ENCODE measurements at places on chromosomes 11 and 22. TPM values are rescaled to one million over a fixed set of nuclear protein-coding genes. Genes with fewer than 3 reads are reported as not detected.

DNA sequence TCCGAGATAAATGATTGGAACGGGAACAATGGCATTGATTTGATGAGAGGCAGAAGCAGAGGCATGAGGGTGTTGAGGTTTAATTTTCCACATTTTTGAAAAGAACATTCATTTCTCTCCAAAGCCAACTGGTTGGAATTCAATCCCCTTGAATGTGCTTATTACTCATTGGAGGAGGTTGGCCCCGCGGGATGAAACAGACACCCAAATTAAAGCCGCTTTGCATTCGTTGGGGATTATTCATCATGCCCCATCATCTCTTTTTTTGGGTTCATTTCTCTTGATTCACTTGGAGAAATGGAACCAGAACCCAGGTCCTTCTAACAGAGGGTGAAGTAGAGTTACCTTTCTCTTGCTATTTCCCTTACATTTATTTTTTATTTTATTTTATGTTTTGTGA lies 47.6 kb upstream of the PARVG start:
- no peaks in the 10 kb centered on the region for H3K36me3 ChIP-seq
- no peaks in the 10 kb centered on the region for H3K27me3 ChIP-seq
- H3K4me1 ChIP-seq, result no peaks in the 10 kb centered on the region
- no peak for DNase-seq
- no peak overlapping the region for H3K4me3 ChIP-seq

DNA sequence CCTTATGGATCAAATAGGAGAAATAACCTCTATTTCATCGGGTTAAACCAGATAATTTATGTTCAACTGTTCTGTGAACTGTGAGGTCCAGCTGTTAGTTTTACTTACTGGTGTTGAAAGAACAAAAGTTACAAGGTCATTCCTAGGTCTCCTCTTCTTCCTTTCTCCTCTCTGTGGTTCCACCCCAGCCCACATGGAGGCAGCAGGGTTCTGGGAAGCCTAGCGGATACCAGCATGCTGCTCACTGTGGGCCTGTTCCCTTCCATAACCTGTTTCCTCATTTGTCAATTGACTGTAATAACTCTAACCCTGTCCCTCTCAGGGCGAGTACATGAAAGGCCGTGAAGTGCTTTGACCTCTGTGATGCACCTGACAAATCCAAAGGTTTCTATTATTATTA lies 27.8 kb downstream of the RELT start:
- no peak overlapping the region for H3K4me3 ChIP-seq
- H3K27me3 ChIP-seq, result no peaks in the 10 kb centered on the region
- no peaks in the 10 kb centered on the region for H3K36me3 ChIP-seq
- H3K4me1 ChIP-seq, result no peaks in the 10 kb centered on the region
- DNase-seq, result peak; percentile 48

DNA sequence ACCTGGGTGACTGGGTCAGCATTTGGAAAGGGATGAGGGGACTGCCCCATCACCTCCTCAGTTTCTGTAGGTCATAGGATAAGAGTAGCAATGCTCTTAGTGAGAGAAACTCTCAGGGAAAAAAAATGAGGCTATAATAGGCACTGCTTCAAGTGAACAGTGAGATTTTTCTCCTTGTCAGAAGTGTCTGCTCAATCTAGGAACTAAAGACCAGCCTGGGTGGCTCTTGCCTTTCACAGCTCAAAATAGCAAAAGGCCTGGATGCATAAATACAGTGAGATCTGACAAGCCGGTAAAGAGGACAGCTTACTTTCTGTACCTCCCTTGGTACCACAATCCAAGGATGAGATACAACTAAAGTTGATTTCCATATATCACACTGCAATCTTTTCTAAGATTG lies 205.6 kb upstream of the ANO5 start:
- H3K36me3 ChIP-seq, result peaks cover 4% of the 10 kb centered on the region
- H3K27me3 ChIP-seq, result no peaks in the 10 kb centered on the region
- DNase-seq, result no peak
- H3K4me3 ChIP-seq, result no peak overlapping the region
- H3K27ac ChIP-seq, result no peak overlapping the region

DNA sequence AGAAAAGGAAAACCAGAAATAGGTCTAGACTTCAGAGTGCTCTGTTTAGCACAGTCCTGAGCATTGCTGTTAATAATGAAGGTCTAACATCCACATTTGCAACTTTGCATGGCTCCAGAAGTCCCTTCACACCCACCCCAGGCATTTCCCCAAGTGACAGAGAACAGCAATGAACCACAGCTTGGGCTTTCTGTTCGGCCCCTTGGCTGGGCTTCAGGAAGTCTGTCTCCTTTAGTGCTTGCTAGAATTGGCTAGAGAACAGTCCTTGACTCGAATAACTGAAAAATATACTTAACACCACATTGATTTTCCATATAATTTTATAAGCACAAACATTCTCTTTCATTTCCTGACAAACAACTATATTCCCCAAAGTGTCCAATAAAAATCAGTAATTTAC lies 29.3 kb upstream of the TENM4 start:
- no peaks in the 10 kb centered on the region for H3K36me3 ChIP-seq
- no peaks in the 10 kb centered on the region for H3K4me1 ChIP-seq
- no peaks in the 10 kb centered on the region for H3K27me3 ChIP-seq
- DNase-seq, result no peak
- no peak overlapping the region for H3K27ac ChIP-seq

DNA sequence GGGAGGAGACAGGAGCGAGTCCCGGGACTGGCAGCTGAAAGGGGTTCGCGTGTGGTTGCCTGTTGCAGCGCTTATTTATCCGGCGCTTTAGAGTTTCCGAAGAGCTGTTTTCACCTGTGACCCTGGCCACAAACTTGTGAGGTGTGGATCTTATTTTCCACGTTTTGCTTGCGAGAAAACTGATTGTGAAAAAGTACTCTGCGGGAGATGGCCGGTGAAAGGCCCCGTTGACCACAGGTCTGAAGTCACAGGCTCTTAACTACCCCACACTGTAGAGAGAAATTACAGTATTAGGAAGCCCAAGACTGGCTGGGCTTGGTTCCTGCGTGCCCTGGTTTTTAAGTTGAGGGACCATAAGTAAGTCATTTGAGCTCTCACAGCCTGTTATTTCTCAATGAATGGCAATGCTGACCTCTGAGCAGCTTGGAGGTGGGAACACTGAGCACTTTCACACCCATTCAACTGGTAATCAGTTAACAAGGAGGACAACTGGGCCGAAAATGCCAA lies 379 bp upstream of the RAB38 start:
- no peaks in the 10 kb centered on the region for H3K27me3 ChIP-seq

DNA sequence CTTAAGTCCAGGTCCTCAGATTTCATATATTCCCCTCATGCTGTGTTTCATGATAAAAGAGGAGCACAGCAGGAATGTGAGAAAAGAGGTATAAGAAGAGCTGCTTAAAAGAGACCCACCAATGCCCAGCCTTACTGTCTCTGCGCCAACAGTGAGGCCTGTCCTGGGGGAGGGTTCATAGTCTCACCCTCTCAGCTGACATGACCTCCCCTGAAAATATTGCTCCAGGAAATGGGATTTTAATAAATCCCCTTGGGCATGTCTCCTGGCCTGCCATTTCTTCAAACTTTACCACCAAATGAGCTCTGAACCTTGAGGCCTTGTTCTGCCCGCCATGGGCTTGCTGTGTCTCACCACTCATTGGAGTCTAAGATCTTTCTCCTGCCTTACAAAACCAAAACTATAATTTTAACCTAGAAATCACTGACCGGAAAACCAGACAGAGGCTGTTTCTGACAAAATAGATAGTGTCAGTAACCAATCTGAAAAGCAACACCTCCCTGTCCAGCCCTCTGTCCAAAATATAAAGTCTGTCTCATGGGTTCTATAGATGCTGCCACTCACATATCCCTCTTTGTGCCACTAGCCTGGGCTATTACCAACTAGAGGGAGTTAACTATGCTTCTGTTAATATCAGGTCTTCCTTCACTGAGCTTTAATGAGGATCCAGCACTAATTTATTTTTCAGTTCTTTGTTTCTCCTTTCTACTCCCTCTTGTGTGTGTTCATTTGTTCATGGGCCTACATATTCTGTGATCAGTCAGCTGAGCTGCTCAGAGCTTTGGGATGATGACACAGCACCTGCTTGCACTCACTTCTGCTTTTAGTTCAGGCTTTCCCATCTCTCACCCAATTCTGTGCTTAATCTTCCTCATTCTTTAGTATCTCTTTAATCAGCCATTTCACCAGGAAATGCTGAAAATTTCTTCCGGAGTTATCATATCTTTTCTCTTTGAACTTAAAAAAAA lies at the start of gene OR2AG2:
TSS of gene OR2AG2 (minus strand) at position 51 of the 968 bp plus-strand sequence. CDS start 3,019 bp downstream, outside the sequence.
- H3K4me3 ChIP-seq, result no peak within 1 kb of the TSS
- H3K36me3 ChIP-seq, result no peaks in the 10 kb centered on the region

- no peak for DNase-seq
- H3K36me3 ChIP-seq, result peaks cover 17% of the 10 kb centered on the region
- H3K27me3 ChIP-seq, result no peaks in the 10 kb centered on the region
- H3K4me3 ChIP-seq, result no peak overlapping the region
- no peak overlapping the region for H3K27ac ChIP-seq
These were observed 2.9 kb downstream of the SRPRA start for GRCh38 chr11:126265811-126266210.

GRCh38 chr11:57213342-57214097 lies 23.5 kb downstream of the APLNR start:
- no peaks in the 10 kb centered on the region for H3K27me3 ChIP-seq
- H3K4me1 ChIP-seq, result no peaks in the 10 kb centered on the region
- no peak overlapping the region for H3K27ac ChIP-seq
- H3K4me3 ChIP-seq, result peak overlapping the region; percentile 28
- DNase-seq, result no peak
- H3K36me3 ChIP-seq, result no peaks in the 10 kb centered on the region

DNA sequence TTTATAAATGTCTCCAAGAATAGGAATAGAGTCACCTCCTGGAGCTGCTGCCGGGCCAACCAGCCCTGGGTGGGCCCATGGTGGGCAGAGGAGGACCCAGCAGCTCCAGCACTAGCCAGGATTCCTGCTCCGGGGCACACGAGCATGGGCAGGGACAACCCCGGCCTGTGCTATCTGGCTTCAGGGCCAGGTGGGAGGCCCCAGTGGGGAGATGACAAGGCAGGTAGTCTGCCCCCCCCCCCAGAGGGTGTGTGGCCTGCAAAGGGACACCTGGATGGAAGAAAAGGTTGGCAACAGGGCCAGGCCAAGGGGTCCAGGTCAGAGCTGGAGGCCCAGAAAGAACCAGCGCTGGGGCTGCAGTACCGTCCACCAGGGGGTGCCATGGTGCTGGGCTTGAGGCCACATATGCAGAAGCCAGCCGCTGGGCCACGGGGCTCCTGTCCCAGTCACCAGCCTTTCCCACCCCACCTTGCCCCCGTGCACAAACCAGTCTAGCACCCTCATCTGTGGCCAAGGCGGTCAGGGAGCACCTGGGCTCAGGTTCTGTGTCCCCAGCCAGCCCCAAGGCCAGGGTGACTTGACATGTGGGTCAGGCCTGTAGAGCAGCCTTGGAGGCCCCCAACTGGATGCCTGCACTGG lies 3.4 kb downstream of the TSPAN32 start:
- peak; percentile 71 for DNase-seq
- no peaks in the 10 kb centered on the region for H3K27me3 ChIP-seq
- H3K27ac ChIP-seq, result peak overlapping the region; percentile 86

- DNase-seq, result no peak
- peak overlapping the region; percentile 74 for H3K27ac ChIP-seq
- H3K27me3 ChIP-seq, result no peaks in the 10 kb centered on the region
- peaks cover 5% of the 10 kb centered on the region for H3K4me1 ChIP-seq
- H3K36me3 ChIP-seq, result no peaks in the 10 kb centered on the region
These were observed 72.0 kb downstream of the RPUSD4 start for GRCh38 chr11:126139111-126140091.

The DEFB131B gene
- total RNA-seq, result not detected

The FXYD2 gene
- 2.0 TPM for total RNA-seq

The GAL gene
- 5.7 TPM for total RNA-seq

Measured in breast epithelium (tissue), 4 donors.